Left ventricle myocardium superior (tissue), 1 donor: ENCODE measurements at places on chromosomes 4 and X. TPM values are rescaled to one million over a fixed set of nuclear protein-coding genes. Genes with fewer than 3 reads are reported as not detected.

DNA sequence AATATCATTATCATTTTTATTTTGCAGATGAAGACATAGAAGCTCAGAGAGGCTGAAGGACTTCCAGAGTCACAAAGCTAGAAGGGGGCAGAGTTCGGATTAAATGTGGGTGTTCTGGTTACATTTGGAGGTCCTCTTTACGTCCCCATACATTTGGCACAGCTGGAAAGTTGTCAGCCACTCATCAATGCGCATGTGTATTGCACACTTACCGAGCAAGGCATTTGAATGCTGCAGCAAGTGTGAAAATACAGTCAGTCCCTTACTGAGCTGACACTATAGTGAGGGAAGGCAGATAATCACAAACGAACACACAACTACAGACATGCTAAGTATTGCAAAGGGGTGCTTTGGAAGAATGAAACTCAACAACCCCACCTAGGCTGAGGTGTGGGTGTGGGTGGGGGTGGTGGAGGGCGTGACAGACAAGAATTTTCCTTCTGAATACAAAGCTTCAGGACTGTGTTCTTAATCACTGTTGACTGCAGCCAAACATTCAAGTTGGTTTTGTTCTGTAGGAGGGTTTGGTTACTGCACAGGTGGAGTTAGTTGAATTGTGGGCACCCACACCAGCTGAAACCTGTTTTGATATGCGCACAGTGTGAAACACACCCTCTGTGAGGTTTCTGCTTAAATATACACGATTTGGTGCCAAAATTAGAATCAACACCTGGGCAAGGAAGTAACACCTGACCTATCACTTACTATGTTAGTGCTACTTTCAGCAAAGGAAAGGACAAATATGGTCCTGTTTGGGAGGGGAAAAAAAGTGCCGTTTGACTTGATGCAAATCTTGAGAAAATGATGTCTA, 72.4 kb downstream of the COQ2 start:
- no peak for DNase-seq

DNA sequence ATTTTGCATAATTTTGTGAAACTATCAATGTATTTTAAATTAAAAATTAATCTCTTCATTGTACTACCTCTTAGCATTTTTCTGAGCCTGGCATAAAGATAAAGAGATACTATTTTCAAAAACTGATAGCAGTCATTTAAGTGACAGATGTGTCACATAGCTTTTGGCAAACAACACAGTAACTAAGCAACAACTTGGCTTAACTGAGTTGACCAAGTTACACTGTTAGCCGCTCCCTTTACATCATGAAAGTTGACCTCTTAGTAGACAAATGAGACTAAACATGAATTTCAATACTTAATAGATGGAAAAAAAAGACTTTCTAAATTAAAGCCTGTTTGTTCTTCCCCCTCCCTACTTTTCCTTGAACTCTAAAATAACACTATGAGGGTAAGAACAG, 62.0 kb downstream of the ATP8A1 start:
- no peak for DNase-seq

GRCh38 chr4:20017777-20018115, 234.0 kb upstream of the SLIT2 start:
- no peak for DNase-seq

DNA sequence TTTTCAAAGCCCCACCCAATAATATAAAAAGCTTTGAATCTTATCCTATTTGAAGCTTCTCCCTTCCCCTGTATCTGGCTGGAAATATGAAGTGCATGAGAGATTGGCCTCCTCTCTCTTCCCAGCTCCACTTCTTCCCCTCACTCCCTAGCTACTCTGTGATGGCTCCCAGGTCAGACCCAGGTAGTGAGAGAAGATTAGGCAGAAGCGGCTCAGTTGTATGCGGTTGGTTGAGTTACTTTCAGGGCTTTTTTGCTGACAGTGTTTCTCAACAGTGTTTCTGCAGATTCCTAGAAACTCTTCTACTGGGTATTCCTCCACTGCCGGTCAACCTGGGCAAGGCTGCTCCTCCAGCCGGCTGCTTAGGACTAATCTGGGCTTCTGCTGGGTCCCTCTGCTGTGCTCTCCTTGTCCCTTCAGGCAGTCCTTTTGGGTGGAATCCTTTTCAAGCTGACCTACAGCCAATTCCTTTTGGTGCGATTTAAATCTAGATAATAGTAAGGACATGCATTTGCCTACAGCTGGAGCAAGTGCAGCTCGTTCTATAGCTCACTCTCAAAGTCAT, 87.4 kb upstream of the SLC7A11 start:
- DNase-seq, result no peak

GRCh38 chr4:11564021-11564420, 135.3 kb upstream of the HS3ST1 start:
- no peak for DNase-seq

DNA sequence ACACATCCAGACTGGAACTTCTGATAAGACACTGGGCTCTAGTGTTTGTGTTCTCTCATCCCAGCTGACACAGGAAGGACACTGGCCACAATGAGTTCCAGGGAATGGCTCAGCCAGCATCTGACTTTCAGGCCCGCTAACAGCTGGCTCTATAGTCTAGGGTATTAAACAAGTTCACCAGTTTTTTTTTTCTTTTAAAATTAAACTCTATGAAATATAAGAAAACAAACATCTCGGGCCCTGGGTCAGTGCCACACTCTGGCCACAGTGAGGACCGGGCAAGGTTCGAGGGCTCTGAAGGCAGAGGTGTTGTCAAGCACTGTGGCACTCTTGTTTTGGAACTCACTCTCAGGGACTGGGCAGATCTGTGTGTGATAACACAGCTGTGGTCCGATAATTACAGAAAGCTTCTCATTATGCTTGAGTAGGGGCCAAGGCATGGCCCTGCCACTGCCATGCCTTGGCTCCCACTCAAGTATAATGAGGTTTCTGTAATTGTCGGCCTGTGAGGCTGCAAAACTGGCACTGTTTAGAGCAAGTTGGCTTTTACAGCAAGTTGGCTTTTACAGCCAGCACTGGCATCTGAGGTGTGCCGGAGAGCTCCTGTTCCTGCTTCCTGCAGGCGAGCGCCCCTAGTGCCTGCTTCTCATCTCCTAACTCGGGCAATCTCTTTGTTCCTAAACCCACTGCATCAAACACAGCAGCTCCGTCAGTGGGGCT, 62.8 kb downstream of the PPP1R2C start:
- DNase-seq, result peak; percentile 39

- DNase-seq, result no peak
Measured at GRCh38 chr4:107044170-107044569, 8.1 kb upstream of the DKK2 start.

DNA sequence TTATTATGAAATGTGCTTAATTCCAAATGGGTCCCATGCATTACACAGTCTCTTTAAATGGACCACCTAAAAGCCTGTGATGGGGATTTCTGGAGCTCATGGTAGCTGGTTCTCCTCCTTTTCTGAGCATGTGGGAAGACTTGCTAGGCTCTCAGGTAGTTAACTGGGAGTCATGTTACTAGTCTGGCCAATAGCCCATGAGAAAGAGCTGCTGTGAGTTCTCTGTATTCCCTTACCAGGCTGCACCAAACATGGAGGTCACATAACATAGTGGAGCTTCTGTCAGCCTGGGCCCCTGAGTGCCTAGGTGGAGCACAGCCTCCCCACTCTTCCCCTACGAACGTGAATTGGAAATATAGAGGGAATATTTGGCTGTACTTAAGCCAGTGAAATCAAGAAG, 198.4 kb downstream of the MAML3 start:
- no peak for DNase-seq

- DNase-seq, result peak; percentile 35
Measured at GRCh38 chr4:175705407-175705806, 106.7 kb downstream of the GPM6A start.

The RAB33A gene
- 0.59 TPM for total RNA-seq

The AMMECR1 gene
- total RNA-seq, result 1.7 TPM

The PCYT1B gene
- 0.05 TPM for total RNA-seq

The PAGE4 gene
- not detected for total RNA-seq
